Activated T-cell treated with anti-CD3 and anti-CD28 coated beads for 48 hours (primary cell): ENCODE measurements at places on chromosomes 6 and 20.
A peak's percentile ranks its signal among the peaks of the same experiment; 100 is the strongest.

DNA sequence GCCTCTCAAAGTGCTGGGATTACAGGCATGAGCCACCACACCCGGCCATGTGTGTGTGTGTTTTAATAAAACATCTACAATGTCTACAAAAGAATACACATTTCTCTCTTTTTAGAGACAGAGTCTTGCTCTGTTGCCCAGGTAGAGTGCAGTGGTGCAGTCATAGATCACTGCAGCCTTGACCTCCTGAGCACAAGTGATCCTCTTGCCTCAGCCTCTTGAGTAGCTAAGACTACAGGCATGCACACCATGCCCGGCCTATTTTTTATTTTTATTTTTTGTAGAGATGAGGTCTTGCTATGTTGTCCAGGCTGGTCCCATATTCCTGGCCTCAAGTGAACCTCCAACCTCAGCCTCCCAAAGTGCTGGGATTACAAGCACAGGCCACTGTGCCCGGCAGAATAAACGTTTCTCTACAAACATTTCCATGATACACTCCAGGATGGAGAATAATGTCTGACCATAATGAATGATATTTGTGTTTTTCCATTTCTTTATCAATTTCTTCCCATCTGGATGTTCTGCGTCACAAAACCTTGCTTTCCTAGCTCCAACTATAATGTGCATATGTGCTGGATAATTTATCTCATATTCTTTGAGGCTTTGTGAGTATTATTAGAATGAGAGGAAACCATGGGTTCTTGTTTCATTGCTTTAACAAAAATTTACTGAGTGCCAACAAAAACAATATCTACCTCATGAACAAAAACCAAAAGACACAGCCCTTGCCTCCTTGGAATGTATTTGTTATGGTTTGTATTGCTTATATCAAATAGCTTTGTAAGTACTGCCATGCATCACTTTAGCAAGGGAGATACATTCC lies 28.6 kb upstream of the CCN2 start:
- DNase-seq = no peak

GRCh38 chr6:79621579-79621978 lies 9.6 kb upstream of the SH3BGRL2 start:
- no peak for DNase-seq

GRCh38 chr6:158780988-158781691 lies 38.0 kb downstream of the EZR start:
- no peak for DNase-seq

DNA sequence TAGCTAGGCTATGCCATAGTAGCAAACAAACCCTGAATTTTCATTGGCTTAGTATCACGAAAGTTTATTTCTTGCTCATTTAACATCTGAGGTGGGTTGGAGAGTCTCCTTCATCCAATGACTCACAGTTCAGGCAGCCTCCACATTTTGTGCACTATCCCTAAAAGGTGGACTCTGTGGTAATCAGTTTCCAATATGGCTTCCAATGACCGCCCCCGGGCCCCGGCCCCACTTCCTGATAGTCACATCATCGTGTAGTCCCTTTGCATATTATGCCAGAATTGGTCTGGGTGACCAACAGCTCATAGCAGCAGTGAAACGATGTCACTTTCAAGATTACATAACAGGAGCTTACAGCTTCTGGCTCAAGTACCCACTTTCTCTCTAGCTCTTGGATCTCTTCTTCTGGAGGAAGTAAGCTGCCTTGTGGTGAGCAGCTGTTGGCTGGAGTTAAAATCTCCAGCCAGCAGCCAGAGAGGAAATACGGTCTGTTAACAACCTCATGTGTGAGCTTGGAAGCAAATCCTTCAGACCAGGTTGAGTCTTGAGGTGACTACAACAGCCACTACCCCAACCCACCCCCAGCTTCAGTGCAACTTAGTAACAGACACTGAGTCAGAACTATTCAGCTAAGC lies 7.8 kb downstream of the HCRTR2 start:
- DNase-seq = no peak

DNA sequence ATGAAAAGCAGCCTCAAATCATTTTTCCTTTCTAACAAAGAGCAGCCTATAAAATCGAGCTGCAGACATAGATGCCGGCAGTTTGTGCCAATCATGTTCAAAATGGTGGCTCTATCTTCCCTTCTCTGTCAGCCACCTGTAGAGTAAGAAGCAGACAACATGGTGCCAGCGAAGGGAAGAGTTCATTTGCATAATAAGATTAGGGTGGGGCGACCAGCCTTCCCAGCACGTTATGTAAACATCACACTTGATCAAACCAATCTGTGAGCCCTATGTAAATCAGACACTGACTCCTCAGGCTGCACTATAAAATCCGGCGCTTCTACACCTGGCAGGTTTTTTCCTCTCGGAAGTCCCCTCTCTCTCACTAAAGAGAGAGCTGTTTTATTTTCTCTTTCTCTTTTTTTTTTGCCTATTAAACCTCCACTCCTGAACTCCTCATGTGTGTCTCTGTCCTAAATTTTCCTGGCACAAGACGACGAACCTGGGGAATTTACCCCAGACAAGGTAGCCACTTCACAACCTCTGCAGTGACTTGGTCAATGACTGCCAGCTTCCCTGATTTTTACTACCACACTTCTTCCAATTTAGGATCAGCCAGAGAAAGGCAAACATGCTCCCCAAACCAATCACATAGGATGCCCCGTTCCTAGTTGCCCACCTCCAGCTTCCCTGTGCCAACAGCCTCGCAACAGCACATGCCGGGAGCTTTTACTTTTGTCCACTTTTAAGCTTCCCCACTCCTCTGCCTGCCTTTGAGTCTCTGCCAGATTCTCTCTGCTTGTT lies 12.9 kb downstream of the TPMT start:
- no peak for DNase-seq

DNA sequence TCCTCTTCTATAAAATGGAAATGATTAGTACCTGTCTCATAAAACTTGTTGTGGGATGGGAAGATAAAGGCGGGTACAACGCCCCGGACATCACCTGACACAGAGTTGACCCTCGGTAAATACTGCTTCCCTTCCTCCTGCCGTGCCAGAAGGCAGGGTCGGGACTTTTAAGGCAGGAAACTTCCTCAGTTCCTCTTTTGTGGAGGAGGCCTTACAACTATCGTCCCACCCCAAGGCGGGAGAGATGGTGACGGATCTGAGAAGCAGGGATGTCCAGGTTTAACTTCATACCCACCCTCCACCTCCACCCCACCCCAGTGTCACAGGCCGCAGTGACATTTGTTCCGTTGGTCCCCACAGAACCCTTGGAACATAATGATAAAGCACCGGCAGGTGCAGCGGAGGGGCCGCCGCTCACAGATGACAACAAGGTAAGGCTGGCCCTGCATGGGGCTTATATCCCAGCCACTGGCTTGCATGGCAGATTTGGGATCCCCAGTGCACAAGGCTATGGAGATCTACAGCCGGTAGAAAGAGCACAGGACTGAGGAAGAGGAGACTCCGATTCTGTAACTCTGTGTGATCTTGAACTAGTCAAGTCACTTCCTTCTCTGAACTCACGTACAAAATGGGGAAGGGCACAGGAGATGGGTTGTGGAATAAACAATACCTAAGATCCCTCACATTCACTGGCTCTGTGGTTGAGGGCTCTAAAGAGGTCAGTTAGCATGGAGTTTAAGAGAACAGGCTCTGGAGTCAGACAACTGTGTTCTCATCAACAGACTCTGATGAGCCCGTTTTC lies 764 bp downstream of the DNTTIP1 start:
- DNase-seq = no peak

DNA sequence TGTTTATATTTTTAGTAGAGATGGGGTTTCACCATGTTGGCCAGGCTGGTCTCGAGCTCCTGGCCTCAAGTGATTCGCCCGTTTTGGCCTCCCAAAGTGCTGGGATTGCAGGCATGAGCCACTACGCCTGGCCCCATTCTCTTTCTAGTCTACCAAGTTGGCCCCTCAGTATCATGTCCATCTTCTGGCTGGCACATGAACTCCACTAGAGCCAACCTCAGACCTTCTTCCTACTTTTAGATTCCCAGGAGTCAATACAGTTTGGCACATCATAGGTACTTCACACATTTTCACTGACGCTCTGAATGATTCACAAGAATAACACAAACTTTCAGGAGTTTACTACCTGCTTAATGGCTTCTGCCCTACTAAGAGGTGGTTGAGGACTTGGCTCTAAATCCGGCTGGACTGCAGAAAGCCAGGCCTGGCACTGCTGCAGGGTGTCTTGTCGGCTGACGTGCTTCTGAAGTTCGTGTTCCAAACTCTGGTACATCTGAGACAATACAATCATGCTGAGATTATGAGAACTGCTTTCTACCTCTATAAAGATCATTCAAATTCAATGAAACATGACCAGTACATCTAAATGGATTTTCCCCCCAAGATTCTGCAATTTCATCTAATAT lies 293.3 kb downstream of the SYNE1 start:
- DNase-seq = no peak

DNA sequence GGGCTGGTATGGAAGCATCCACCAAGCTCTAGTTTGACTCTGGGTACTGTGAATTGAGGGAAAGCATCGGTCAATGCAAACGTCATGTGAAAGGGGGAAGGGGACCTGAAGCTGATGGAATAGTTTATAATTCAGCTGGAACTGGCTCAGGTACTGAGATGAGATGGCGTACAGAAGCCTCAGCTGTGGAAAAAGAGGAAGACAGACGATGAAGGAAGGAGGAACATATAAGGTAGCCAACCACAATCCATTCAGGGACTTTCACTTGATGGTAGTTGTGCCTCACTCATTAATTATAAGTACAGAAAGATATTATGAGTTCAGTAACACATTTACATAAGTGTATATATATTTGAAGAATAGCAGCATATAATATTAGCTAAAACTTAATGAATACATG lies 2.7 kb downstream of the CALHM5 start:
- DNase-seq = no peak

- no peak for DNase-seq
Measured at GRCh38 chr20:43991261-43991660, 76.6 kb downstream of the TOX2 start.

- no peak for DNase-seq
Measured at GRCh38 chr20:34843421-34843820, 18.0 kb upstream of the NCOA6 start.

DNA sequence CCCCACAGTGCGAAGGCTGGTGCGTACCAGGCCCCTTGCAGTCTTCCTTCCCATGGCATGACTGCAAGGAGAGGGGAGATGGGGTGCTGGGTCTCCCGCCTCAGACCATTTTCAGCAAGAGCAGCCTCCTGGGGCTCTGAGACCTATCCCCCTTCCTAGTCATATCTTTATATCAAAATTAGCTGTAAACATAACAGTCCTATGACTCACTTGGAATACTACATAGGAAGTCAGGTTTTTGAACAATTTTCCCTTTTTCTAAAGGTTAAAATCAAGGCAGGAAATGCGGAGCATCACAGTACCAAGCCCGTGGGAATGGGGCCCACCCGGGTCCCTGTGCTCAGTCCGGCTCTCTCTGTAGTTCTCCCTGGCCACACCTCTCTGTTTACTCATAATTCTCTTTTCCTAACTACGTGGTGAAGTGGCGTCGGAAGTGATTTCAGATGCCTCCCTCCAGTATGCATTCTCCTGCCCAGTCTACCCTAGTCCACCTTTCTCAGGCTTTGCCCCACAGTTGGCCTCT lies 109.8 kb upstream of the TMEM170B start:
- DNase-seq = no peak

DNA sequence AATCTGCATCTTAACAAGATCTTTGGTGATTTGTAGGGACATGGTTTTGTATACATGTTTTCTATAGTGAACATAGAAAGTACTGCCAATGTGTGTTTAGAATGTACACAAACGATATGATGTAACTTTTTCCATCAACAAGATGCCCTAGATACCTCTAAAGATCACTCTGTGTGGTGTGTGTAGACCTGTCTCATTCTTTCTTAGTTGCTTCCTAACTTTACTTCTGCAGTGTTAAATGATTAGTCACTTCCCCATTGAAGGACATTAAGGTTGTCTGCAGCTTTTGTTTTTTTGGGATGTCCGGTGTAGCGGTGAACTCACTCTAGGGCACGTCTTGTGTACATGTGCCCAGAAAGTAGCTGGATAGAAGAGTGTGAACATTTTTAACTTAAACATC lies 35.9 kb downstream of the CDYL start:
- no peak for DNase-seq

DNA sequence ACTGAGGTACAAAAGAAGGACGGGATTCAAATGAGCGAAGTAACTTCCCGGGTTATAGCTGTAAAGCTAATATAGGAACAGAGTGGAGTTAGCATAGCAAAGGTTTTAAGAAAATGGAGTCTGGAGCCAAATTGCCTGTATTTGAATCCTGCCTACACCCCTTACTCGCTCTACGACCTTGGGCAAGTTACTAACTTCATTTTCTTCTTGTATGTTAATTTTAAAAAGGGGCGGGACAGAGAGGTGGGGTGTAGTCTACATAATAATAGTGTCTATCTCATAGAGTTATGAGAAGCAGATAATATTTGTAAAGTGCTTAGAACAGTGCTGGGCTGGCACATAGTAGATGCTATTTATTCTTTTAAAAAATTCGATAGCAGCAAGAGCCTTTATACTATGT lies 705 bp downstream of the ZSCAN23 start:
- no peak for DNase-seq

GRCh38 chr6:56004426-56004825 lies 129.0 kb upstream of the BMP5 start:
- no peak for DNase-seq

- no peak for DNase-seq
Measured at GRCh38 chr20:22586645-22587310, 2.4 kb upstream of the FOXA2 start.

DNA sequence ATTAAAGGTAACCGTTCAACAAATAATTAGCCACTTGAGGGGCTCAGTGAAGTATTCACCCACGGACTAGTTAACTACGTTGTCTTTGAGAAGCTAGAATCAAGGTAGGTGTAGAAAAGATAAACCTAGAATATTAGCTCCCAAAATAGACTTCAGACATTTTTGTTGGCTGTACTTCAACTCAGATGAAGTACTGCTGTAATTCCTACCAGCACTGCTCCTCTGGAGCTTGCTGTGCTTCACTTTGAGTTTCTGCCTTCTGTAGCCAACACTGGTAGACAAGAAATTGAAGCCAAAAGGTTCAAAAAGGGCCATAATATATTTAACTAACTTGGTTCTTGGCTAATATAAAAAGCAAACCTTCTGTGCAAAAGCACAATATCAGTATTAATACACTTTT lies 18.8 kb upstream of the SDHAF4 start:
- DNase-seq = no peak

DNA sequence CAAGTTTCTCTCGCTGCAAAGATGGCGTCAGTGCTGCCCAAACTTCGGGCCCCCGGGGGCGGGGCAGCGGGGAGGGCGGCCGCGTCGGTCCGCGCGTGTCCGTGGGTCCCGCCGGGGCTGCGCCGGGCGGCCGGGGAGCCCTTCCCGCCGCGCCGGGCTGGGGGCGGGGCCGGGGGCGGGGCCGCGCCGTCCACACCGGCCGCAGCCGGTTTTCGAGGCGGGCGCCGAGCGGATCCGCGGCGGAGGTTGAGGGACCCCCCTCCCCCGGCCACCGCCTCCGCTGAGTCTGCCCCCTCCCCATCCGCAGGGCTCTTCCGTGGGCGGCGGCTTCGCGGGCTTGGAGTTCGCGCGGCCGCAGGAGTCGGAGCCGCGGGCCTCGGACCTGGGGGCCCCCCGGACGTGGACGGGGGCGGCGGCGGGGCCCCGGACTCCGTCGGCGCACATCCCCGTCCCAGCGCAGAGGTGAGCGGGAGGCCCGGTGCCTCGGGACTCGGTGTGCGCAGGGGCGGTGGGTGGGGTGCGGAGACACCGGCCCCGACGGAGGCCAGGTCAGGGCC lies 572 bp downstream of the SLC2A4RG start:
- DNase-seq = peak; percentile 31
